H1 (cell line): ENCODE measurements at places on chromosomes 6 and 20. TPM values are rescaled to one million over a fixed set of nuclear protein-coding genes. Genes with fewer than 3 reads are reported as not detected.

Gene ASXL1
- 25.6 and 26.5 TPM in 2 replicates for total RNA-seq

Gene MUC22
- not detected in 2 replicates for total RNA-seq

Gene RAET1L
- not detected in 2 replicates for total RNA-seq

- no peaks in the 10 kb centered on the region for H3K36me3 ChIP-seq
- no peaks in the 10 kb centered on the region for H3K27me3 ChIP-seq
- no peak overlapping the region for H3K27ac ChIP-seq
- no peak for DNase-seq
Measured at GRCh38 chr20:41748051-41748450, 129.9 kb upstream of the CHD6 start.

GRCh38 chr6:4262526-4262925, 127.2 kb upstream of the ECI2 start:
- no peak overlapping the region for H3K4me3 ChIP-seq
- H3K4me1 ChIP-seq, result no peaks in the 10 kb centered on the region
- no peaks in the 10 kb centered on the region for H3K36me3 ChIP-seq

DNA sequence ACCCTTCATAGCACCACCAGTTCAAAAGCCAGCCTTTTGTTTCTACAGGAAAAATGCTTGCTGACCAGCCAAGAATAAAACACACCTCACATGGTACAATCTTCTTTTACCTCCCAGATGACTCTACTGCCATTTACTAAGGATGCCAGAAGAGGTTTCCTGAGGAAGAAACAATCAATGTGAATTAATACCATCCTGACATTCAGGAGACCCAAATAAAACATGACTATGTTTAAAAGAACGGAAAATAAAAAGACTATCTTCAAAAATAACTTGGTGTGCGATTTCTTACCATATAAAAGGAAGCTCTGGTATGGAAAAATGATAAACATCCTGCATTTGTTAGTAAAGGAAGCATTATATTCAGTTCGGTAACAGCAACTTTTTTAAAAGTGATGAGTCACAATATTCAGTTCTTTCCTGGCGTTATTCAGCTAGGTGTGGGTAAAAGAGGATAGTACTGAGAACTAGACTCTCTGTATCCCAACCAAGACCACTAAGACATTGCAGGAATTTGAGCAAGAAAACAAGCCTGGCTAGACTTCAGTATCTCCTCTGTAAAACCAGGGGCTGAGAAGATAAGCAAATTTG, 16.3 kb downstream of the COL21A1 start:
- no peak overlapping the region for H3K4me3 ChIP-seq
- no peaks in the 10 kb centered on the region for H3K36me3 ChIP-seq

- H3K27me3 ChIP-seq, result peaks cover 4% of the 10 kb centered on the region
- no peaks in the 10 kb centered on the region for H3K36me3 ChIP-seq
- H3K4me1 ChIP-seq, result peaks cover 13% of the 10 kb centered on the region
- DNase-seq, result peak; percentile 39
- no peak overlapping the region for H3K27ac ChIP-seq
Measured at GRCh38 chr6:12289365-12289919, 719 bp upstream of the EDN1 start.

DNA sequence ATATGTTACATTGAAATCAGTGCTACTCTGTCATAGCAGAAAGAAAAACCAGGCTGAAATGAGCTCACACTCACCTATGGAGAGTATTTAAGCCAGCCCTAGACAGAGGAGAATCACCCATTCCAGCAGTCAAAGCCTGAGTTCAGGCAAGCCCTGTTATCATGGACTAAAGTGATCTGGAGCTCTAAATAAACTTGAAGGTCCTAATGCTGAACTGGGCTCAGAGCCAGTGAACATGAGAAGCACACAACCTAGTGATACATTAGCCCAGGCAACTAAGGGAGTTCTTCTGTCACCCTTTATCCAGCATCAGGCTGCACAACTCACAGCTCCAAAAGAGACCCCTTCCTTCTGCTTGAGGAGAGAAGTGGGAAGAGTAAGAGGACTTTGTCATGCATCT, 425.0 kb downstream of the COL12A1 start:
- DNase-seq, result no peak
- no peaks in the 10 kb centered on the region for H3K36me3 ChIP-seq
- no peak overlapping the region for H3K4me3 ChIP-seq
- H3K27ac ChIP-seq, result no peak overlapping the region

DNA sequence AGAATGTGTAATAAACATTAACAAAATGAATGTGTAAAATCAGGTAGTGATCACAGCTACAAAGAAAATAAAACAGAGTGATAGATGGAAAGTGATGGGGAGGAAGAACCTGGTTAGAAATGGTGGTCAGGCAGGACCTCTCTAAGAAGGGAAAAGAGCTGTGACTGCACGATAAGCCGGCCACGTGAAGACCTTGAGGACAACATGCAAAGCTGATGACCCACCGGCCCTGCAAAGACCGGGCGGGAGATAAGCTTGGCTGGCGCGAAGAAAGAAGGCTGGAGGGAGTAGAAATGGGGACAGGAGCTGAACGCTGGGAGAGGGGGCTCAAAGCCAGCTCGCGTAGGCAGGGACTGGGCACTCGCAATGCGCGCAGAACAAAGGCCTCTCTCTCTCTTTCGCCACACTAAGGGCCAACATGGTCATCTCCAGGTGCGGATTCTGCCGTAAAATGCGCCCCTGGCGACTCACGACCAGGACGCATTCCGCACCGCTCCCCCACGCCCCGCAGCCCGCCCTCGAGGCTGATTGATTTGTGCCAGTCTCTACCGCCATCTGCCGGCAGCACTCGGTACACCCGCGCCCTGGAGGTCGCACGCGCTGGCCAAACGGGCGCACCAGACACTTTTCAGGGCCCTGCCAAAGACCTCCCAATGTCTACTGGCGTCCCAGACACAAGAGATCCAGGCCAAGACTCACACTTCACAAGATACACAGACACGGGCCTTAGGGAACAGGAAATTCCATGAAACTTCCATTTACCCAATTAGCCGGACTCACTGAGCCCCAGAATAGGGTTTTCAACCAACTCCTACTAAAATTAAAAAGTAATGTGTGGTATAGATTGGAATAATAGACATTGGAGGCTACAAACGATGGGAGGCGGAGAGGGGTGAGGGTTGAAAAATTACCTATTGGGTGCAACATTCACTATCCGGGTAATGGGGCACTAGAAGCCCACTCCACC, 9.4 kb downstream of the DEFB132 start:
- H3K36me3 ChIP-seq, result no peaks in the 10 kb centered on the region
- peak overlapping the region; percentile 53 for H3K4me3 ChIP-seq
- peaks cover 12% of the 10 kb centered on the region for H3K27me3 ChIP-seq
- DNase-seq, result peak; percentile 84
- no peak overlapping the region for H3K27ac ChIP-seq

GRCh38 chr20:19908576-19908975, 108.6 kb upstream of the NAA20 start:
- no peak overlapping the region for H3K27ac ChIP-seq
- no peak for DNase-seq
- H3K4me3 ChIP-seq, result no peak overlapping the region
- no peaks in the 10 kb centered on the region for H3K27me3 ChIP-seq
- no peaks in the 10 kb centered on the region for H3K4me1 ChIP-seq

GRCh38 chr6:53696341-53696740, 30.8 kb upstream of the KLHL31 start:
- no peaks in the 10 kb centered on the region for H3K36me3 ChIP-seq
- no peak overlapping the region for H3K4me3 ChIP-seq
- H3K27me3 ChIP-seq, result no peaks in the 10 kb centered on the region; the same call in 1 of the 2 replicates
- H3K27ac ChIP-seq, result no peak overlapping the region

- H3K4me3 ChIP-seq, result no peak overlapping the region
- no peaks in the 10 kb centered on the region for H3K36me3 ChIP-seq
- no peak overlapping the region for H3K27ac ChIP-seq
- H3K4me1 ChIP-seq, result no peaks in the 10 kb centered on the region
- no peak for DNase-seq
- peaks cover 1% of the 10 kb centered on the region for H3K27me3 ChIP-seq
Measured at GRCh38 chr6:145213614-145214013, 521.7 kb downstream of the EPM2A start.

GRCh38 chr6:37776566-37776965, 43.0 kb upstream of the ZFAND3 start:
- H3K27ac ChIP-seq, result no peak overlapping the region
- no peaks in the 10 kb centered on the region for H3K27me3 ChIP-seq
- H3K4me3 ChIP-seq, result no peak overlapping the region
- no peak for DNase-seq
